Esophagus muscularis mucosa (tissue), 4 donors: ENCODE measurements at places on chromosomes 7 and 10. TPM values are rescaled to one million over a fixed set of nuclear protein-coding genes. Genes with fewer than 3 reads are reported as not detected.
A peak's percentile ranks its signal among the peaks of the same experiment; 100 is the strongest.

DNA sequence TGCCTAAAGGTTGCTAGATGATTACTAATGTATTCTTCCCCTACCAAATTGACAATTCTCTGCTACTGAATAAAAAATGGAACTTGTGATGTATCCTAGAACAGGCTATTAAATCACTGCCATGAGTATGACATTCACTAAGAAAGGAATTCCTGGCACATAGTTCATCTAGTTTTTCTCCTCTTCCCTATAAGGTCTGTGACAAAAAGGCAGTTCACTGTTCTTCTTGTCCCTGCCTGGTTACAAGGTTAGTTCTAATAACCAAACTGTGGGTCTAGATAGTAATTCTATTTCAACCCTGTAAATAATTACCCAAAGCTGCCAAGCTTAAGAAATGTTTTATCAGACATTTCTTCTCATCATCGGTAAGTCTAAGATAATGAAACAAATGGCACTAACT, 245.6 kb downstream of the BICC1 start:
- DNase-seq: no peak

GRCh38 chr7:11328309-11328708, 354.6 kb downstream of the PHF14 start:
- peak; percentile 77 for DNase-seq

DNA sequence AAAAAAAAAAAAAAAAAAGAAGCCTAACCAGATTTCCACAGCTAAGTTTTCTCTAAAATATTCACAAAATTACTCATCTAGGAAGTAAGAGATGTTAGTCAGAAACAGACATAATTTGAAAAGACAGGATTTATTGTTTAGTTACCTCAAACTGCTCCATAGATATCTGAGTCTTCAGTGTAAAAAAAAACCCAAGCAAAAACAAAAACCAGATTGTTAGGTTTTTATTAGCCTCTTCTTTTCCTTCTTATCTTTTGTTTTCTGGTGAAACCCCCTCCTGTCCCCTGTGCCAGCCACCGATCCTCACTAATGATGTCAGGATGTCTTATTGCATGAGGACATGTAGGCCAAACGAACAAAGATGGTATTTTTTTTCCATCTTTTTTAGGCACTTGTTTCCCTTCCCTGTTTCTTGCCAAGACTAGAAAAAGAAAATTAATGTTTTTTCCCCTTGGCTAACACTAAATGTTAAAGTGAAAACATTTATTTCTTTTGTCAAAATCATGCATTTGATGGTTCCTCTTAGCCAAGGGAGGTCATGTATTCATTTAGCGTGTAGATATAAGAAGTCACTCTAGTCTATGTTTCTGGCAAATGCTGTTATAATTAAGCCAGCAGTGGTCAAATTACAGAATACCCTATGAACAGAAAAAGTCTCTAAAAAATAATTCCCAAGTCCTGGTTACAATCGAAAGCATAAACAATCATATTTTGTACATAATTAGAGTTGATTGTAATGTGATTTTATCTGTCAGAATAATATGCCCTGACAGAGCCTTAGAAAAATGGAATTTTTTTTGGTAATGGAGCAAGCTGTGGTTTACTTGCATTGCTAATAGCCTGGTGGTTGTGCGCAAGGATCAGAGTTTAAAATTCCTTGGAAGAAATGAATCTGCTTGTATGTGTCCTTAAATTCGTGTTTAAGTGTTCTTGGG, 702.4 kb upstream of the FZD8 start:
- no peak for DNase-seq

DNA sequence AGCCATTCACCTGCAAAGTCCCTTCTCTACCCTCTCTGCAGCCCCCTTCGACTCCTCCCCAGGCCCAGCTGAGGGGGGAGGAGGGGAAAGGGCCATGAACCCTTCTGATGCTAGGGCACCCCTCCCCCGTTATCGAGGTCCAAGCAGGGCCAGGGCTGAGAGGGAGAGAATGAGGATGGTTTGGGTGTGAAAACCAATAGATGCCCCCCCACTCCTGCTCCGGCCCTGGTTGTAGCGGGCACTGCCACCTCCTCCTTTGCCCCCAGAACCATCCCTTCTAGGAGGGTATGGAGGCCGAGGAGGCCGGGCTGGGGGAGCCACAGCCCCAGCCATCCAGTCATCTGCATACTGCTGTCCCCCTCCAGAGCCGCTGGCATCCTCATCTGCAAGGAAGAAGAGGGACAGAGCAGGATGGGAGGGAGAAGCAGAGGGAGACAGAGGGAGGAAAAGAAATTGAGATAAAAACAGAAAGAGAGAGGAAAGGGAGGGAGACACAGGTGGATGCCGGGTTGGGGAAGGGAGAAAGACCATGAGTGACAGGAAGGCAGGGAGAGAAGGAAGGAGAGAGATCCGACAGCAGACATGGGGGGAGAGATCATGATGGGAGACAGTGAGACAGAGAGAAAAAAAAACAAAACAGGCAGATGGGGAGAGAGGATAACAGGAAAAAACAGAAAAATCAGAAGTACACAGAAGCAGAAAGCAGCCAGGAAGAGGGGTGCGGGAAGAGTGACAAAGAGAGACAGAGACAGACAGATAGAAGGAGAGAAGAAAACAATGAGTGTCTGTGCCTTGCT, 1.9 kb upstream of the GAL3ST4 start:
- DNase-seq: no peak

DNA sequence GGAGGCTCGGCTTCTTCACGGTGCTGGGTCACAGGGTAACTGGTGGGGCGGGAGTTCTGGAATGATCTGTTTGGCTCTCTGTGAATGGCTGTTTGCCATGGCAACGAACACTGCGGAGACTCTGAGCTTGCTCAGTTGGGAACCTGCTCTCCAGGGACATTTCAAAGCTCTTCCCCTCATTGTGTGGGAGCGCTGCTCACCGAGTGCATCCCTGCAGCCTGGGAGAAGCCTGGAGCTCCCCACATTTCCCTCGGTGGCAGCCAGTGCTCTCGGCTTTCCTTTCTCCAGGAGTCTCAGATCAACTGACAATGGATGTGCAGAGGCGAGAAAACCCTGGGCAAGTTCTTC, 57.6 kb upstream of the CACUL1 start:
- DNase-seq: no peak

DNA sequence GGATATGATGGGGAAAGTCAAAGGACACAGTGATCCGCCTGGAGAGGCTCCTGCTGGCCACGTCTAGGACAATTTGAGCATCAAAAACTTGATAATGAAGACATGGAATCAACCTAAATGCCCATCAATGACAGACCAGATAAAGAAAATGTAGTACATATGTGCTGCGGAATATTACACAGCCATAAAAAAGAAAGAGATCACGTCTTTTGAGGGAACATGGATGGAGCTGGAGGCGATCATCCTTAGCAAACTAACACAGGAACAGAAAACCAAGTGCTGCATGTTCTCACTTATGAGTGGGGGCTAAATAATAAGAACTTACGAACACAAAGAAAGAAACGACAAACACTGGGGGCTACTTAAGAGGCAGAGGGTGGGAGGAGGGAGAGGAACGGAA, 124.9 kb downstream of the PRKAG2 start:
- no peak for DNase-seq

BET1 gene
- total RNA-seq: 15.8 TPM

XPNPEP1 gene
- total RNA-seq: 43.2 TPM
